ENCODE measurements at places on chromosomes 16 and 17. TPM values are rescaled to one million over a fixed set of nuclear protein-coding genes. Genes with fewer than 3 reads are reported as not detected.

Gene RAD51D
- 18.6 TPM for total RNA-seq

DNA sequence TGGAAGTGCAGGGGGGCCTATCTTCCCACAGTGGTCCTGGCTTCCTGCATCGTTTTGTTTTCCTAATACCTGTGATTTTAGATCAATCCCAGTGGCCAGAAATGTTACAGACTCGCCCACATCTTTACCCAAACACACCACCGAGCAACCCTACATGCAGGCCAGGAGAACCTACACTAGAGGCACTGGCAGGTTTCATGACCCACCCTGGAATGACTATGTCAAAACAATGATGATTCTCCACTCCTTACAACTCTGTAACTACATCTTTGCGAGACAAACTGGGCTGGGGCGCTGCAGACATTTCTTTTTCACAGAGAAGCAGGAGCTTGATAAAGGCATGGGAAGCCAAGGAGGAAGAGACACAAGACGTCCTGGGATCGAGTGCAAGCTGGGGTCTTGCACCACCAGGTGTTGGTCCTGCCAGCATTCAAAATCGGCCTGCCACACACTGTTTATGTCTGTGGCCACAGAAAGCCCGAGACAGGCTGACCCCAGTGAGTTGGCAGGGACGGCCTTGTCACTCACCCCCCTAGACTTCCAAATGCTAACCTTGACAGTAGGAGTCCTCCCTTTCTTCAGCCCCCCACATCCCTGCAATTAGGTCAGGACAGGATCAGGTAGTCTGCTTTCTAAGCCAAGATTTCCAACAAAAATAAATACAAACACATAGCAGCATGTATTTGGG, 32.5 kb downstream of the UBE2O start:
- no peak for DNase-seq

Gene ZNF750
- total RNA-seq: not detected

Gene RTN4RL1
- total RNA-seq: 1.6 TPM

GRCh38 chr17:13157656-13158055, 139.8 kb upstream of the ELAC2 start:
- no peak for DNase-seq

Gene PRAC1
- not detected for total RNA-seq

DNA sequence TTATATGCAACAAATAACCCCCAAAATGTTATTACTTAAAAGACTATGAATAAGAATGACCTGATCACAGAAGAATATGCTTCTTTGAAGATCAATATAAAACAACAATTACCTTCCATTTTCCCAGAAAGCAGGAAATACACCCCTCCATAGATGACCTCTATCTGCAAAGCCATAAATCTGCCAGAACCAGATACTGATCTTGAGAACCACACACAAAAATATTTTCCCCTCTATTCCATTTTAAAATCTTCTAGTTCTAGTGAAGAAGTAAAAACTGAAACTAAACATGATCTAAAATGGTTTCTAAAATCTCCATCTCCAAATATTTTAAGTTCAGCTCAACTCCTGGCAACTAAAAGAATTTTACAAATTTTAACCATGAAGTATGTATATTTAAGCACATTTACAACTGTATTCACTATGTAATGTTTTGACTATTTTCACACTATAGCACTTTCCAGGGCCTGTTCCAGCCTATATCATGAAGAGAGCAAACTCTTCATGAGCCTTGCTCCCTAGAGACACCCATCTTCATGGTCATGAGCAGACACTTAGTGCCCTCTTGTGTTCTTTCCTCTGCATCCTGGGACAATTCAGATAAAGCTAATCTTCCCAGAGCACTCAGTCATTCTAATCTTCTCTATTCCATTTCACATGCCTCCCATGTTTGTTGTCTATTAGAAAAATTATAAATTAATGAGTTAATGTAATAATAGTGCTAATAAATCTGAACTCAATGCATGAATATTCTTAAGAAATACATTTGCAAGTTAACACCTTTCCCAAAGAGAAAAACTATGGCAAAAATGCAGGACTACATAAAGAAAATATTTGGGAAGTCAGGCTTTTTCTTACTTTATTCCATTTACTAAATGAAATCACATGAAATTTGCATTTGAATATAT, 87.0 kb downstream of the HELZ start:
- DNase-seq: no peak

- DNase-seq: no peak
Measured at GRCh38 chr16:49599281-49599680, 225.7 kb downstream of the C16orf78 start.

- DNase-seq: no peak
Measured at GRCh38 chr16:62676306-62676705, 640.1 kb upstream of the CDH8 start.

- DNase-seq: no peak
Measured at GRCh38 chr17:27542841-27543463, 86.7 kb downstream of the KSR1 start.

- no peak for DNase-seq
Measured at GRCh38 chr17:80948019-80948975, 43.3 kb upstream of the CHMP6 start.

Data from hematopoietic multipotent progenitor cell (in vitro differentiated cells).